ENCODE measurements at places on chromosomes 1 and 21. TPM values are rescaled to one million over a fixed set of nuclear protein-coding genes. Genes with fewer than 3 reads are reported as not detected.

DNA sequence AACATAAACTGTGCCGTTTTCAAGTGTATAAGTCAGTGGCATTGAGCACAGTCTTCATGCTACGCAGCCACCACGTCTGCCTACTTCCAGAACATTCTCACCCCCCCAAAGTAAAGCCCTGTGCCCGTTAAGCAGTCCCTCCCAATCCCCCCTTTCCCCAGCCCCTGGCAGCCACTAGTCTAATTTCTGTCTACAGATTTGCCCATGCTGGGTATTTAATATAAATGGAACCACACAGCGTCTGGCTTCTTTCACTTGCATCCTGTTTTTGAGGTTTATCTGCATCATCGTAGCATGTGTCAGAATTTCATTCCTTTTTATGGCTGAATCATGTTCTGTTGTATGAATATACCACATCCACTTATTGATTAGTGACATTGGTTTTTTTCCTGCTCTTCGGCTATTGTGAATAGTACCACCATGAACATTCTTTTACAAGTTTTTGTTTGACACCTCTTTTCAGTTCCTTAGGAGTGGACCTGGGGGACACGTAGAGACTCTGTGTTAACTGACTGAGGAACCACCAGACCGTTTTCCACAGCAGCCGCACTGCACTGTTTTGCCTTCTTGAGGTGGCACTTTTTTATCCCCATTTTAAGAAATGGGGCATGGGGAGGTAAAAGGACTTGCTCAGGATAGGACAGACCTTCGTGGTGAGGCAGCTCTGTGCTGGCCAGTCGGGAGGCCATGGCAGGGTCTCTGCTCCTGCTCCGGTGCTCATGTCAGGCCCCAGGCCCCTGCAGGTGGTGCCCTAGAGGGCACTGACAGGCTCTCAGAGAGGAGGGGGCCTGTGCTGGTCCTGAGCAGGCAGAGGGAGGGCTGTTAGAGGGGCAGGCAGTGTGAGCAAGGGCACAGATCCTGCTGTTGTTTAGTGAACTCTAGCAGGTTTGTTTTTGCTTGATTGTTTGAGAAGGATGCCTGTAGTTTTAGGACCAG lies 123.8 kb downstream of the PCBP3 start:
- DNase-seq: no peak

- peak; percentile 56 for DNase-seq
Measured at GRCh38 chr1:96234299-96234698, 487.3 kb upstream of the PTBP2 start.

The RIPK4 gene
- 60.9 TPM for total RNA-seq

GRCh38 chr1:33222381-33222780 lies 33.9 kb upstream of the ZNF362 start:
- no peak for DNase-seq

The SH2D2A gene
- 5.4 TPM for total RNA-seq

DNA sequence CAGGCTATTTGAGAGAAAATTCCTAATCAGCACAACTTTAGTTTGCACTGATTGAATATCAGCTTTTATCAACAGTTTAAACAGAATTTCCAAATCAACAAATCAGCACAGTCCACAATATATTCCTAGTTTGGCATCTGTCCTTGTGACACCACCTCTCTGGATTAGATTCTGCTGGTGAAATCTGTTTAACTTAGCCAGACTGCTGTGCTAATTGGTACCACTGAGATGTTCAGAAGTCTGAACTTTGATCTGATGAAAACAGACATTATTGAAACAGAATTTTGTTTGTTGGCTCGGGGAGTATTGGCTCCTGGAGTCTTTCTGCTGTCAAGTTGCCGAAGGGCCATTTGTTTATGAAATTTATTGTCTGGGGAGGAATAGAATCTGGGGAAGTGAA lies 17.0 kb upstream of the NGF start:
- DNase-seq: no peak

- no peak for DNase-seq
Measured at GRCh38 chr1:199665371-199665770, 362.1 kb upstream of the NR5A2 start.

DNA sequence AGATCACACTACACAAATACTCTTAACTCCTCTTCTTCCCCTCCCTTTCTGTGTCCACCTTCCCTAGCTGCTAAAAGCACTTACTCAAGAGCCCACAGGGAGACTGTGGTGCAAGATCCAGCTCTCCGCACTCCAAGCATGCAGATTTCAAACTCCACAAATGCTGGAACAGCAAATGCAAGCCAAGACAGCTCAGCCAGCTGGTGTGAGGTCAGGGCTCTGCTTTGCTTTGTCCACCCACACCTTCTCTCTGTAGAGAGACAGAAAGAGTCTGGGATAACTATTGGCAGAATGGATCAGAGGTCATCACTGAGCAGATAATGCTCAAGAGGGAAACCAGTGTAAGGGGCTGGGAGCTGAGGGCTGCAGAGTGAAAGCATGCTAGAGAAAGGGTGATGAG lies 45.2 kb upstream of the DPT start:
- DNase-seq: no peak

- no peak for DNase-seq
Measured at GRCh38 chr1:74180490-74180889, 17.5 kb downstream of the LRRIQ3 start.

GRCh38 chr1:109822749-109823542 lies 59.2 kb upstream of the EPS8L3 start:
- DNase-seq: no peak

GRCh38 chr1:39394598-39394997 lies 96.8 kb upstream of the BMP8A start:
- peak; percentile 76 for DNase-seq

GRCh38 chr1:82441402-82441801 lies 640.7 kb downstream of the ADGRL2 start:
- DNase-seq: no peak

DNA sequence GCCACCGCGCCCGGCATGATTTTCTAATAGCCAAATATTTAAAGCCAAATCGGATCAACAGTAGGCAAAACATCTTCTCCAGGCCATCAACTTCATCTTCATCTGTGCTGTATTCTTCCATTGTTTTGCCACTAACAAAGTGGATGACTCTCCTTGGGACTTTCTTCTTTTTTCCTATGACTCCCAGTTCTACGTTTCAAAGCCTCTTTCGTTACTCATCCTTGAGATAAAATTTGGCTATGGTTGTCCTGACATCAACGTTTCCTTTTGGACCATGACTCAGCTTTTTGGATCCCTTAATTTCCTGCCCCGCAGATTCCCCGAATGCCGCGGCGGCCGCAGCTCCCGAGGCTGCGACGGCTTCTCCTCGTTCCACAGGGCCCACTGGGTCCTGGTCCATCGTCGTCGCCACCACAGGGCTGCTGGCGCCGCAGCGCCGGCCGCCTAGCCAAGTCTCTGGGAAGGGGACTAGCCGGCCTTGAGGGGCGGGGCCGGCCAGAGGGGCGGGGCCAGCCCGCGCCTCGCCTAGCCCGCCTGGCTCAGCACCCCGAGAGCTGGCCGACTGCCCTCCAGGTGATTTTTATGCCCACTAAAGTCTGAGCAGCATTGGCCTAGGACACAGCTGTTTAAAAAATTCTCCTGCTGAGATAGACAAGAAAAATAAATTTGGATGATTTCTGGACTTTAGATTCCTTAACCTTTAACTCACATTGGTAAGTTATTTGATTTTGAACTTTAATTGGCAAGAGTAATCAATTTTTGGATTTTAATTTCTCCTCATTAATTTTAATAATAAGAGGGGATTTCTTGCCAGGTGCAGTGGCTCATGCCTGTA lies 93.9 kb downstream of the ADCY10 start:
- peak; percentile 80 for DNase-seq

DNA sequence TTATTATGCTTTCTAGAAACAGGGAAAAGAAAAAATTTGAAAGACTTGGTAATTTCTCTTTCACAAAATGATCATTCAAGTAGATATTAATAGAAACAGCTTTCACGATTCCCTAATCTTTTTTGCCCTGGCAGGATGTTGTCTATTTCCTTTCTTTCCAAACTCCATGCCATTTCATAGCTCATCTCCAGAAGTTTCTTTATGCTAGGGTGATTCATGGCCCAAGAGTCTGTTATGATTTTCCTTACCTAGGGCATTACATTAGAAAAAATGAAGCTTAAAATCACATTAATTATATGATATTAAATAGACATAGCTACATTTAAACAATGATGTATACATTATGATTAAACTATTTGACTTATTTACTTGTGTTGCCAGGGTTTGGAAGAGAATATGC lies 762.1 kb downstream of the LTN1 start:
- no peak for DNase-seq

DNA sequence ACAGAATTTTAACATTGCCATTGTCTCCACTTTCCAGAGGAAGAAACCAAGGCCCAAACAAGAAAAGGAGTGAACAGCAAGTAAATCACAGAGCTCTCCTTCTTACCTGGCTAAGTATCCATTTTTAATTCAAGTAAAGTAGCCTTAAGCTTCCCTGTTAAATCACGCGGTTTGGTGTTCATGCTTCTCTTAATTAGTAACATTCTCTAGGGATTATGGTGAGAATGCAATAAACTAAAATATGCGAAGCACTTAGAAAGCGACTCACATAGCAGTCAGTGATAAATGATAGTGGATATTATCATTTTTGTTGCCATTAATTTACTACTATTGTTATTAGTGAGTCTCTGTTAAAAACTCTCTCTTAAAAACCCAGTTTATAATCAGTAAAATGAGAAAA lies 630.5 kb upstream of the TMPRSS15 start:
- no peak for DNase-seq

GRCh38 chr1:21927533-21928237 lies 9.4 kb downstream of the HSPG2 start:
- peak; percentile 69 for DNase-seq
